Activated CD4-positive, CD25-positive, alpha-beta regulatory T cell (primary cell): ENCODE measurements at places on chromosomes 11 and 22.

DNA sequence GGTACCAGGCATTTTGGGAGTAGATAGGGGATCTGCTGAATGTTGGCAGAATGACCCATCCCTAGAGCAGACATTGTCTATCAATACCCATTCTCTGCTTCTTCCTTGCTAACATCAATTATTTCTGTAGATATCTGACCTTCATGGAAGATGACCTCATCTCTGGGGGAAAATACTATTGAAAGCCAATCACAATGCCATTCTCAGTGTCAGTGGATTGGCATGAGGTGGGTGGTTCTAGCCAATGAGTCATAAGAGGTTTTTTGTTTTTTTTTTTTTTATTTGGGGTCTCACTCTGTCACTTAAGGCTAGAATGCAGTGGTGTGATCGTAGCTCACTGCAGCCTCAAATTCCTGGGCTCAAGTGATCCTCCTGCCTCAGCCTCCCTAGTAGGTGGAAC, 42.5 kb downstream of the SNX19 start:
- DNase-seq: no peak

- DNase-seq: no peak
Measured at GRCh38 chr22:31098632-31099110, 8.7 kb downstream of the SELENOM start.

DNA sequence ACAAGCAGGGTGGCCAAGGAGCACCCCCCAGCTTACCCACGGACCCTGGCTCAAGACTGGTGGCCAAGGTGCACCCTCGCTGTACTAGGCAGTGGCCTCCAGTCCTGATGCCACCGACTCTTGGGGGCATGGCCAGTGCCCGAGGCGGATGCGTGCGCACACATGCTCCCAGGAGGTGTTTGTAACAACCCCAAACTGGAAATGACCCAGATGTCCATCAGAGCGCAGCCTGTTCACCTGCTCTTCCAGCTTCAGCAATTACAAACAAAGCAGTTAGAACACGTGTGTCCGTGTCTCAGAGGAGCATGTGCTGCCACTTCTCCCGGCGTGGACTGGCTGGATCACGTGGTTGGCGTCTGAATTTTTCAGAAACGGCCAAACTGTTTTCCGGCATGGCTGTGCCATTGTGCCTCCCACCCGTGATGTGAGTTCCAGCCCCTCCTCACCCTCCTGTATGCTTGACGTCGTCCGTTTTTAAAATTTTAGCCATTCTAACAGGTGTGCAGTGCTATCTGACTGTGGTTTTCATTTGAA, 7.1 kb upstream of the MUC6 start:
- DNase-seq: no peak

DNA sequence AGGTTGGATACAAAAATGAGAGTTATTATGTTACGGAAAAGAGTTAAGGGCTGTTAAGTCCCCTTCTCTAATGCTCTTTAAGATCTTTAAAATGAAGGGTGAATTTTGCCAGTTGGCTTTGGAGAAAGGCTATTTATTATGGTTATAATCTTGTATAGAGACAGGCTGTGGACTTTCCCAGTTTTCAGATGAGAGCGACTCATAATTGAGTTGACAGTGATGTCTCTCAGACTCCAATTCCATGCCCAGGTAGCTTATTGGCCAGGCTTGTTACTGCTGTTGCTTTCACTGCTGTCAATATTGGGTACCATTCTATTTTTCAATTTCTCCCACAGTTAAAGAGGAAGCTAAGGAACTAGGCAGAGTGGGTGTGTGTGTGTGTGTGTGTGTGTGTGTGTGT, 13.1 kb downstream of the ENDOD1 start:
- DNase-seq: no peak

DNA sequence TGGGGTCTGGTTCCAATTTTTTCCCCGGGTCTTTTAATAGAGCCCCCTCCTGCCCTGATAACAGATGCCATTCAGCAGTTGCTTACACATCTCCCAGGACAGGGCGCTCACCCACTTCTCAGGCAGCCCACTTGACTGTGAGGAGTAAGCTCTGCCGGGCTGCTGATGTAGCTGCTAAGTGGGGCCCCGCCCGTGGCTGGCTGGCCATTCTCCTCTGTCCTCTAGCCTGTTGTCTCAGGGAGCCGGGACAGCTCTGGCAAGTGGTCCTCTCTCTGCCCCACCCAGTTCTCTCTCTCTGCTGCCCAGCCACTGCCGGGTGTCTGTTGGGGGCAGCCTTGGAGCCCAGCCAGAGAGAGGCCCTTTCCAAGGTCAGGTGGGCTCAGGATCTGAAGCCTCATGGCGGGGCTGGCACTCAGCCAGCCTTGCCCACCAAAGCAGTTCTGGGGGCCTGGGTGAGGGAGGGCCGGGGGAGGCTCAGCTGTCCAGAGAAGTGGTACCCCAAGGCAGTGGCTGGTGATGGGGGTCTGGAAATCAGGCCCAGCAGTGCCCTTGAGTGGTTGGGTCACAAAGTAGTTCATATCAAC, 8.9 kb downstream of the KCNJ4 start:
- DNase-seq: no peak

DNA sequence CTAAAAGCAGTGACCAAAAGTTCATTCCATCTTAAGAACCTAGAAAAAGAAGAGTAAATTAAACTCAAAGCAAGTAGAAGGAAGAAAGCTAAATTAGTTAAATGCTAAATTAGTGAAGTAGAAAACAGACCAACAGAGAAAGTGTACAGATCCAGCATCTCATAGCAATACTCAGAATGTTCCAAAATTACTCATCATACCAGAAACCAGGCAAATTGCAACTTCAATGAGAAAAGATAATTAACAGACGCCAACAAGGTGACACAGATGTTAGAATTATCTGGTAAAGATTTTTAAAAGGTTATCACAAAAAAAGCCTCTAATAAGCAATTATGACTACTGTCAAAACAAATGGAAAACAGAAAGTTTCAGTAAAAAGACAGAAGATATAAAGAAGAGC, 96.8 kb downstream of the ALX4 start:
- no peak for DNase-seq

DNA sequence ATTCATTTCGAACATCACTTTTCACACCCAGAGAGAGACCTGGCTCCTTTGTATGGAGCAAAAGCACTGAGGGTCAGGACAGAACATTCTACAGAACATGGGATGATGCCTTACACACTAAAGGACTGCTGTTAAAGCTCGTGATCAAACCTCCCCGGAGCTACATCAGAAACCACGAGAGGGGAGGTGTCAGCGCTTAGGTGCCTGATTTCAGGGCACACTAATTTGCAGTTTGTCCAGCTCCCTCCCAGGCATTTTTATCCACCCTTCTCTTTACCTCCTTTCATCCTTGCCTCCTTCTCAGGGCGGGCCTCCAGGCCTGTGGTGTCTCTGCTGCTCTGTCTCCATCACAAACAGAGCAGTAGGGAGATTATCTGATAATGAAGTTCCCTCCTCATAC, 127.5 kb downstream of the VPREB1 start:
- no peak for DNase-seq

- DNase-seq: no peak
Measured at GRCh38 chr22:49269371-49269770, 558.3 kb downstream of the BRD1 start.

GRCh38 chr11:68325183-68325906, 13.0 kb downstream of the LRP5 start:
- no peak for DNase-seq

DNA sequence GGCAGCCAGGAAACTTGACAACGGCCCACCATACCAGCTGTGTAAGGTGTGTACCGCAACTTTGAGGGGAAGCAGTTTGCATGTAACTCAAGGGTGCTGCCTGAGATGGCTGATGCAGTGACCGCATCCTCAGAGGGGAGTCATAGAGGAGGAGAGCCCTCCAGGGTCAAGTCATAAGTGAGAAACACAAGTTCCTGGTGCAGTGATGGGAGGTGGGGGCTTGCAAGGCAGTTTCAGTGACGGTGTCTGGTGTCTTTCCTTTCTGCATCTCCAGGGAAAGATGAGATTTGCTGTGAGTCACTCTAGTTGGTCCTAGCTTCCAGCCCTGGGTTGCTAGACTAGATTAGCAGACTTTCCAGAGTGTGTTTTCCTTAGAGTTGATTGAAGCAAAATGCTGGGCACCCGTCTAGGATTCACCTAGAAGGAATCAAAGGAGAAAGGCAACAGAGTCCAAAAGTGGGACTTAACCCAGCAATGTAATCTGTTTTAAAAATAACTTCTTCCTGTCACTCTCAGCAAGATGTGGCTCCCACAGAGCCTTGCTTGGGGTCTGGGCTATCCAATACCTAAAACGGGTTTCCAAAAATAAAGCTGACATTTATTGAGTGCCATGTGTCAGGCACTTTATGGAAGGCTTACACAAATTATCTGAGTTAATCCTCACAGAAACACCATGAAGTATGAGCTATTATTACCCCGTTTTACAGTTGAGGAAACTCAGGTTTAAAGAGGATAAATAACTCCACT, 265.4 kb upstream of the PLET1 start:
- DNase-seq: no peak

GRCh38 chr22:46287873-46288751, 8.6 kb upstream of the GTSE1 start:
- DNase-seq: no peak

DNA sequence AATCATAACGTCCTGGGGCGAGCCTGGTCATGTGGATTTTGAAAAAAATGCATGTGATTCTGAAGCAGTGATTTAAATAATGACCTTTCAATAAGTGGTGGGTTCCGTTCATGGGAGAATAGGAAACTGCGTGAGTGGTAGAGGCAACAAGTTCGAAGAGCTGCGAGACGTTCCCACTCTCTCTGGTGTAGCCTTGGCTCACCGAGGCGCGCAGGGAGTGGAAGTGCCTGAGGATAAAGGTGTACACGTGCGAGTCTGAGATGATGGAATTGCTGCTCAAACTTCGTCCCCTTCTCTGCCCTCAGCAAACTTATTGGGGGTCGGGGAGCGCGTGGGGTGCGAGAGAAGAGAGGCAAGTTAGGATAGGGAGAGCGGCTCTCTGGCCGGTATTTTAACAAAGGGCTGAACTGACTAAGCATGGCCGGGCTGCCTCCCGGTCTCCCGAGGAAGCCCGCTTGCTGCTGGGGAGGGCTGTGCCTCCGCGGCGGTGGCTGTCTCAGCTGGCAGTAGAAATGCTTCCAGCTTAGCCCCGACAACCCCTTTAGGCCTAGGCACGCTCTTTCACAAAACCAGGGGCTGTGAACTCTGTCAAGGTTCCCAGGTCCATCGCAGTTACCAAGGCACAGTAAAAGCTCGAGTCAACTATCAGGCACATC, 875 bp upstream of the STT3A start:
- DNase-seq: no peak

DNA sequence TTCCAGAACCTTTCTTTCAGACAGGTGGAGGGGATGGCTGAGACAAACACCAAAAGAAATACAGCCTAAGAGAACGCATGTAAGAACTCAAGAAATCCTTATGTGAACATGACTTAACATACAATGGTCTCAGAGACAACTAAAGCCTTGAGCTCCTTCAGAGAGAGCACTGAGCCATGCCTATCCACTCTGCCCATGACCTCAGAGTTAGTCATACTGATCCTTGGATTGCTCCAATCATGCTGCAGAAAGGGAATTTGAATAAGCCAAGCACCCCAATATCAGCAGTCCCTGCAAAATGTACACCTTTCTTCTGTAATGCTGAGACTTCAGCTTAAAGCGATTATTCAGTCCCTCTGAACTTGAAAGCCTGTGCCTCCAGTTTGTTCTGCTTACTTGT, 43.2 kb upstream of the CHKA start:
- DNase-seq: no peak

DNA sequence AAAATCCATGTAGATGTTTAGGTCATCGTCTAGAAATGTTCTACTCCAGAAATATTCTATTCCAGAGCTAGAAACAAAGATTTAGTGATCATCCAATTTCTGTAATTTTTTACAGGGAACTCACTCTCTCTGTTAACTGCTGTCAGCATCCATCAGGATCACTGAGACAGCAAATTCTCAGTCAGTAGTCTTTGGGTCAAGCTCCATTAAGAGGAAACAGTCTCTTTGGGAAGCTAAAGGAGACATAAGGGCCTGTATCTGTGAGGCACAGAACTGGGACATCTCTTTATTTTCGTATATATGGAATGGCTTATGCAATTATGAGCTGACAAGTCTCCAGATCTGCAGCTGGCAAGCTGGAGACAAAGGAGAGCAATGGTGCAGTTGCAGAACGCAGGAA, 48.3 kb downstream of the PIK3C2A start:
- no peak for DNase-seq

DNA sequence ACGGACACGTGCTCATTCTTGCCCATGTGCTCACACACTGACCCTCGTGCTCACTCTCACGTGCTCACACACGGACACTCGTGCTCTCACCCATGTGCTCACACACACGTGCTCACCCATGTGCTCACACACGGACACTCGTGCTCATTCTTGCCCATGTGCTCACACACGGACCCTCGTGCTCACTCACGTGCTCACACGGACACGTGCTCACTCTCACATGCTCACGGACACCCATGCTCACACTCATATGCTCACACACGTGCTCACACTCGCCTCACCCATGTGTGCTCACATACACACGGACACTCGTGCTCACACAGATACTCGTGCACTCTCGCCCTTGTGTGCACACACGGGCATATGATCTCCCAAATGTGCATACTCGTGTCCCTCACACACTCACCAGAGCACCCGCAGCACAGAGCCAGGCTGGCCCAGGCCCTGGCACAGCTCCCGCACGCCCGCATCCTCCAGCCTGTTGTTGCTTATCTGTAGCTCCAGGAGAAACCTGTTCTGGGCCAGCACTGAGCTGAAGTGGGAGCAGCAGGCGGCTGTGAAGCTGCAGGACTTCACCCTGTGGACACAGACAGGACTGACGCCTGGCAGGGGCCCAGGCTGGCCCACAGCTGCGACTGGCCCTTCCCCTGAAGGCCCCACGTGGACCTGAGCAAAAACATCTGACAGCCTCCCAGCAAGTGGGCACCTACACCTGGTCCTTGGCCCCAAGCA, 9.3 kb downstream of the RNH1 start:
- DNase-seq: no peak

- DNase-seq: no peak
Measured at GRCh38 chr11:20652150-20652806, 17.1 kb upstream of the NELL1 start.

DNA sequence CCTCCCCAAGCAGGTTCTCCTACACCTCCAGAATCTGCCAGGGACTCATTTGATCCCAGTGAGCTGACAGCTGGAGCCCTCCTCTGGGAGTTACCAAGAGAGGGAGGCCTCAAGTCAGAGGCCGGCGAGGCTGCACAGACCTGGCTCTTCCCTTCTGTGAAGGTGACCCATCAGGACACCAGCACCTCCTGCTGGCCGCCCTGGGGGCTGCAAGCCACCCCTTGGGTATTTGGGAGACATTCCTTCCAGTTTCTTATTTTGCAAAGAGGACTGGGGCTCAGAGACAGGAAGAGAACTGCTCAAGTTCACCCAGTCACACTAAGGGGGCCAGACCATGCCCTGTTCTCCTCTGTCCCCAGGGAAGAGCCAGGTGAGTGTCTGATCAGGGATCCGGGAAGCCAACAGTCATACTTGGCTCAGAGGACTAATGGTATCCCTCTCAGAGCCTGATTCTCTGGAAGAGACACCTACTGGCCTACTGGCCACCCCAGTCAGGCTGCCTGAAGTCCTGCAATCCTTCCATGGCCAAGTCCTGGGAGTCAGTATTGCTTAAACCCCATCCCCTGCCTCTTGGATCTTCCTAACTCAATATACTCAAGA, 40.5 kb upstream of the RIC3 start:
- DNase-seq: no peak

- DNase-seq: no peak
Measured at GRCh38 chr11:69145050-69145380, 10.7 kb upstream of the SMIM38 start.

GRCh38 chr11:17250561-17251350, 25.8 kb upstream of the NUCB2 start:
- DNase-seq: no peak
